Effector memory CD8-positive, alpha-beta T cell (primary cell): ENCODE measurements at places on chromosomes 1 and 21.

DNA sequence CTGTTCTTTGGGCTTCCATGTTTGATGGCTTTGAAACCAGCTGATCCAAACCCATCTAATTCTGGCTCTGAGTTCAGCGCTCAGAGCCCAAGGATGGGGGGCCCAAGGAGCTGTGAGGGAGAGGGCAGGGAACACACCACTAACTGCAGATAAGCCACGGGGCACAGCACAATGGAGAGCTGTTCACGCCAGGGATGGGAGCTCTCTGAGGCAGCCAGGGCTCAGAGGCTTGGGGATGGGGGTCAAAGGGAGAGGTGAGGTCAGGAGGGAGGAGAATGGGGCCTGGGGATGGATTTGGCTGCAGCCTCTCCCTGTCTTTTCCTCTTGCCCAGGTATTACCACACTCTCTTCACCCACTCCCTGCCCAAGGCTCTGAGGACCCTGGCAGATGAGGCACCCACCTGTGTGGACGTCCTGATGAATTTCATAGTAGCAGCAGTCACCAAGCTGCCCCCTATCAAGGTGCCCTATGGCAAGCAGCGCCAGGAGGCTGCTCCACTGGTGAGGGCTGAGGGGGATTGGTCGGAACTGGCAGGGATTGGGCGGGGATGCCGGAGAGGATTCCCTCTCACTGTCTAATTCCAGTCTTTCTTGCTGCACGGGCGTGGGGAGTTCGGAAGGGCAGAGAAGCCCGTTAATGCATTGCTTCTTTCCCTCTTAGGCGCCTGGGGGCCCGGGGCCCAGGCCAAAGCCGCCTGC lies 11.3 kb downstream of the SLC30A2 start:
- DNase-seq, result no peak

DNA sequence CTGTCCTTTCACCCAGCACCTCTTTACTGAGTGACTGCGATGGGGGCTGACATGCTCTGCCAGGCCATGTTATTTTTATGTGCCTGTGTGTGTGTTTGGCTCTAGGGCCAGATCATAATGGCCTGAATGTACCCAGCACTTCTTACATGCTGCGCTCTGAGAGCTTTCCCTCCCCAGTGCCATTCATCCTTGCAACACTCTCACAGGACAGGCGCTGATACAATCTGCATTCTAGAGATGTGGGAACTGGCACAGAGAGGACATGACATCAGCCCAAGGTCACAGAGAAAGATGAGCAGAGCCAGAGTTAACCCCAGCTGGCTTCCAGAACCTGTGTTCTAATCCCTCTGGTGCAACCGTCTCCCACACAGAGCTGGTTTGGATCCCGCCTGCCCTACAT lies 54.5 kb downstream of the ARHGEF10L start:
- no peak for DNase-seq

DNA sequence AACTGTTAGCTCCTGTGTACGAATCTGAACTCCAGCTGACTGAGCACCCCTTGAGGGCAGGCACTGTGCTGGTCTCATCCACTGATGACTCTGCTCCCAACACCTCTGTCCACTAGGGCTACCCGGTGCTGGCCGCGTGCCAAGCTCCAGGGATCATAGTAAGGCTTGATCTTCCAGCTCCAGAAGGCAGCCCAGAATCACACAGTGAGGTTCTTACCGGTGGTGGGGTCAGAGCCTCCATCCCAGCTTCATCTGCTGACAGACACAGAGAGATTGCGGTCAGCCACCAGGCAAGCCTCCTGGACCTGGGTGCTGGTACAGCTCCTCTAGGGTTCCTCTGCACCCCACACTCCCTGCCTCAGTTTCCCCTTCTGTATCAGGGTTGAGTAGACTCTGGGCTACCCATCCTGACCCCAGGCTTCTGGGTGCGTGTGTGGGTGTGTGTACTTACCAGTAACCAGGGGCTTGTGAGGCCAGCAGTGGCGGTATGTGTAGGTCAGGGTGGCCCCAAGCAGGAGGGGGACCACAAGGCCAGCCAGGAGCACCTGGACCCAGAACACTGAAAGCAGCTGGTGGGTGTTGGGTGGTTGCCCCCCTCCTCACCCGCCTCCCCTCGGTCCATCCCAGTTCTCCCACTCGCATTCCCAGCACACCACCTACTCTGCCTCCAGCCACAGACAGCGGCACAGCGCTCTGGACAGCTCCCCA lies 3.4 kb downstream of the TNFRSF25 start:
- no peak for DNase-seq

DNA sequence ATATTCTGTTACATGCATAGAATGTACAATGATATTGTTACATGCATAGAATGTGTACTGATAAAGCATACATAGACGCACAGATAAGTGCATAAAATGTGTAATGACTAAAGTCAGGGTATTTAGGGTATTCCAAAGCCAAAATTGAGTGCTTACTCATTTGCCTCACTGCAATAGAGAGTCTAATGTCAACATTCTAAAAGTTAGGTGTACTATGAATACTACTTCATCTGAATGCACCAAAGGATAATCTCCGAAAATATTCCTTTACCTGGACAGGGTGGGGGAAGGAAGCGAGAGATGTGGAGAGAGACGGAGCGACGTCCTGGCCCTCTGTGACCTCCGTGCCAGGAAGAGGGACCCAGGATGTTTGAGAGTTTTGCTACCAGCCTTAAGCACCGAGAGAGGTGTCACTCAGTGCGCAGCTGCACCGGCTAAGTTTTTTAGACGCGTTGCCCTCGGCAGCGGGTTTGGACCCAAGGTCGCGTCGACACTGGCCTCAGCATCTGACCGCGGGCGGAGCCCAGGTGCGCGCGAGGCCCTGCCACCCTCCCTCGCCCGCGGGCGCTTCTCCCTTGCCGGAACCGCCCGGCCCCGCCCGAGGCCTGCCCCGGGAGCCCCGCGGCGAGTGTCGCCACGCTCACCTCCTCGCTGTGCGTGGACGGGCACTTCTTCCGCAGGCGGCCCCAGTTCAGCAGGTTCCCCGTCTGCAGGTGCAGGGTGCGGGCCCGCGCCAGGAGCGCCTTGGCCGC lies 660 bp downstream of the GCLM start:
- DNase-seq, result peak; percentile 47

GRCh38 chr1:109890115-109890953 lies 20.3 kb upstream of the CSF1 start:
- no peak for DNase-seq
